NCI-H1048 (cell line): ENCODE measurements at places on chromosomes 5 and 9.

GRCh38 chr5:171322527-171322926 is 13.5 kb downstream of the TLX3 start:
- no peak for DNase-seq

- no peak for DNase-seq
These were observed 15.4 kb downstream of the CDC42SE2 start for GRCh38 chr5:131279204-131279603.

- no peak for DNase-seq
These were observed 61.6 kb downstream of the SEMA4D start for GRCh38 chr9:89436326-89436725.

DNA sequence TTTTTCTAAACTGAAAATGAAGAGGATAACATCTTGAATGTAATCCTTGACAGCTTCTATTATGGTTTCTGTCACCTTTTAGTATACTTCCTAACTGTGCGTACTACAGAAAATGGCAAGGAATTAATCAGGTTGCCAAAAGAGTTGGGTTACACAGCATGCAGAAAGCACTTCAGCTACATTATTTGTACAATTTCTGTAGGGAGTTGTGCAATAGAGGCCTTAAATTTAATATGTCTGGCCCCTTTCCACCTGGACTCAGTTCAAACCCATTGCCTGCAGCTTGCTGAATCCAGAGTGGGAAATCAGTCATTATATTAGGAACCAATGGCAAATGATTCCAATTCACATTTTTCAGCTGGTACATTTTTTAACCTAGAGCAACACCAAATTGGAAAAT is 549.7 kb downstream of the CSNK1G3 start:
- no peak for DNase-seq

GRCh38 chr5:181160152-181160754 is 12.9 kb downstream of the OR2V2 start:
- no peak for DNase-seq

- no peak for DNase-seq
These were observed 469.9 kb downstream of the ARHGEF28 start for GRCh38 chr5:74095871-74096270.

DNA sequence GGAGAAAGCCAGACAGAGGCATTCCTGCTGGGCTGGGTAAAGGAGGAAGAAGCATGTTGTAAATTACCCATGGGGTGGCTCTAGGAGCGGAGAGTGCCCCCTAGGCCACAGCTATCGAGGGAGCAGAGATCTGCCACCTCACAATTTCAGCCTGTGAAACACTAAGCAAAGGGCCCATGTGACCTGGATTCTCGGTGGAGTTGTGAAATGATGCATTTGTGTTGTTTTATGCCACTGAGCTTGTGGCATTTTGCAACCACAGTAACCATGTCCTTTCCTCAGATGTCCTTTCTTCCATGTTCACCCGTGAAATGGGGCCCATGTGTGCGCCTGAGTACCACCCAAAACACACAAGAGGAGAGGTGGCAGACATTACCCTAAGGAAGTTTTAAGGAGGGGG is 159.3 kb downstream of the SYK start:
- DNase-seq, result no peak

- DNase-seq, result peak; percentile 40
These were observed 5.9 kb downstream of the DMRTA1 start for GRCh38 chr9:22452415-22453010.

DNA sequence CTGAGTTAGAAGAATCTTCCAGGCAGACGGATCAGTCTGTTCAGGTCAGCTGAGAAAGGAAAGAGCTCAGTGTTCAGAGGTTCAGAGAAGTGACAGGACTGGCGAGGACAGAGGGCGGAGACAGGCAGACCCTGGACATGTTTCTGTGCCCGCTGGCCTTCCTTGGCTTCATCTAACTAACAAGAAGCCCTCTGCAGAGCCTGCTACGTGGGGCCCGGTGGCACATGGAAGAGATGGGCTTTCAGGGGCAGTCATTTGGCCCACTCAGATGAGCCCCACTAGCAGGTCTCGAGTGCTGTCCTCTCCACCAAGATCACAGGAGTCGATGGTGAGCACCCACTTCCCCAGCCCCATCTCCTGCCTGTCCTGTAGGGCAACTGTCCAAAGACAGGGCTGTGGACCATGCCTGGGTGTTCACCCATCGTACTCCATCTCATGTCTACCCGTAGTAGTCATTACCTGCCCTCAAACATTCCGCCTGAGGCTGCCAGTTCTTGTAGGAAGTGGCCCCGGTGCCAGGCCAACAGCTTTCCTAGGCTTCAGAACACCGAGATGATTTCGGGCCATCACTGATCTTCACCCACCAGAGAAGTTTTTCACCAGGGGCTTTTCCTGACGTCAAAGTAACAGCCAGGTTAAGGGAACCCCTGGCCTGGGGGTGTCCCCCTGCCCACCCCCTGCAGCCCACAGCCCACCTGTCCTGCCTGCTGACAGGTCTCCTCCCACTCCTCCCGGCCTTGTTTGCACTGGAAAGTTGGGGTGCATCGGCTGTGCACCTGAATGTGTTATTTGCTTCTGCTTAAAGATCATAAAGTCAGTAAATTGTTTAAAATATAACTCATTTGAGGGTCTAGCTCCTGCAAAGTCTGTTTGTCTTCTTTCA is 14.0 kb downstream of the IRX2 start:
- no peak for DNase-seq

DNA sequence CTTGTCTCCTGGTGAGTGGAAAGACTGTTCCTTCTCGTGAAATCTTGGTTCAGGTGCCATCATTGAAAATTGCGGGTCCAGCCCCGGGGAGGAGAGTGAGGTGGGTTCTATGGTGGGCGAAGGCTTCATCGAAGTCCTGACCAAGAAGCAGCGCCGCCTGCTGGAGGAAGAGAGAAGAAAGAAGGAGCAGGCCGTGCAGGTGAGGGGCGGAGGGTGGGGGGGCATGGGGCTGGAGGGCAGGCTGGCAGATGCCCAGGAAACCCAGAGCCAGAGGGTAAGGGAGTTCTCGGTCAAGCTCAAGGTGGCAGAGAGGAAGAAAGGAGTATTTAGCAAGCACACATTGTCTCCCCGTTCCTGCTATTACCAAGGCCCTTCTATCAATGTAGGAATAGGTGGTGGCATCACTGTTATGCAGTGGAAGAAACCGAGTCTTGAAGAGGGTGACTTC is 24.3 kb upstream of the POMT1 start:
- no peak for DNase-seq

GRCh38 chr5:128574041-128574440 is 36.0 kb upstream of the FBN2 start:
- no peak for DNase-seq

- no peak for DNase-seq
These were observed 161.3 kb downstream of the RMI1 start for GRCh38 chr9:84141741-84142370.

DNA sequence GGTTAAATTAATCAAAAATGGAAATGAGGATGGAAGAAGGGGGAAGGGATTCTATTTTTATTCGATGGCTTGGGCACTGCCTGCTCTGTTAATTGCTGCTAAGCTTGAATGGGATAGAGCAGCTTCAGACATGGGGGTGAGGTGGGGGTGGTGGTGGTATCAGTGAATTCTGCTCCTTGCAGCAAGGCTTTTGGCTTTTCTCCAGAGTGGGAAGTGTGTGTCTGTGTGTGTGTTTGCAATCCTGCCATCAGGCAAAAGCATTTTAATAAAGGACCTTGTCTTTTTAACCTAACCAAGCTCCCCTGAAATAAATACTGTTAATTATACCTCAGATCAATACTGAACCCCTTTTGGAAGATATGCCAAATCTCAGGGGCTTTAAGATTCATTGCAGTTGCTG is 110.9 kb upstream of the GPR151 start:
- no peak for DNase-seq

DNA sequence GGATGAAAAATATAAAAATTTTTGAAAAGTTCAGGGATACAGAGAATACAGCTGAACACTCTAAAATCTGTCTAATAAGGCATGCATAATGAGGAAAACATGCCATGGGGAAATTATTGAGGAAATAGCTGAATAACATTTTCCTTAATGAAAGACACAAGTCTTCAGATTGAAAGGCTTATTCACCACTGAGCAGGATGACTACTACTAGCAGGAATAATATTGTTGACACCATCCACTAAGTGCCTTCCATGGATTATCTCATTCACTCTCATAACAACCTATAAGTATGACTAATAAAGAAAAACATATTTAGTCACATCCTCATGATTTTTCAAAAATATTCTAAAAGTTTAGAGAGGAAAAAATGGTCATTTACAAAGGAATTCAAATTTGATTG is 96.7 kb upstream of the FER start:
- DNase-seq, result no peak

GRCh38 chr5:88841212-88841611 is 41.8 kb downstream of the MEF2C start:
- no peak for DNase-seq

DNA sequence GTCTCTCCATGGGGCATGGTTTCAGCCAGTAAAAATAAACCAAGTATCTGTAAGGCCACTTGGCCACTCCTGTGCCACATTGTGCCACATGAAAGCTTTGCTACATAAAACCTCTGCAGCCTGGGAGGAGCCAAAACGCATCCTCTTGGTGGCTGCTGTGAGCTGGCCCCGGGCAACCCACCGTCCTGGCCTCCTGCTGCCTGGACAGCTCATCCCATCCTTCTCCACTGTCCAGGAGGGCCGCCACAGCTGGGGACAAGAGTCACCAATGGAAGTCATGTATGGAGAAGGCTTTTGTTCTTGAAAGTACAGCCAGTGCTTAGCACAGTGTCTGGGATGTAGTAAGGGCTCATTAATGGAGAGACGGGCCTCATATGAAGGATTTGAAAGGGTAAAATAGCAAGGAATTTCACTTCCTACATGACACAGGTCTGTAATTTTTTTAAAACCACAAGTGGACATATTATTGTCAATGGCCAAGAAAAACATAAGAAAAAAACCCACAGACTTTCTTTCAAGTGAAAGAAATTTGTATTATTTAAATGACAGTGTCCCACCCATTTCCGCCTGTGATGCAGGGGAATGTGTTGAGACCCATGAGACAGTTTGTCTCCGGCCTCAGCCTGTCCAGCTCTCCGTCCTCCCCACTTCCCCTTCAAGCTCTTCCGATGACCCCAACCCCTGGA is 6.6 kb downstream of the PTGES start:
- no peak for DNase-seq

- no peak for DNase-seq
These were observed 1.6 kb upstream of the DBN1 start for GRCh38 chr5:177474846-177475562.

DNA sequence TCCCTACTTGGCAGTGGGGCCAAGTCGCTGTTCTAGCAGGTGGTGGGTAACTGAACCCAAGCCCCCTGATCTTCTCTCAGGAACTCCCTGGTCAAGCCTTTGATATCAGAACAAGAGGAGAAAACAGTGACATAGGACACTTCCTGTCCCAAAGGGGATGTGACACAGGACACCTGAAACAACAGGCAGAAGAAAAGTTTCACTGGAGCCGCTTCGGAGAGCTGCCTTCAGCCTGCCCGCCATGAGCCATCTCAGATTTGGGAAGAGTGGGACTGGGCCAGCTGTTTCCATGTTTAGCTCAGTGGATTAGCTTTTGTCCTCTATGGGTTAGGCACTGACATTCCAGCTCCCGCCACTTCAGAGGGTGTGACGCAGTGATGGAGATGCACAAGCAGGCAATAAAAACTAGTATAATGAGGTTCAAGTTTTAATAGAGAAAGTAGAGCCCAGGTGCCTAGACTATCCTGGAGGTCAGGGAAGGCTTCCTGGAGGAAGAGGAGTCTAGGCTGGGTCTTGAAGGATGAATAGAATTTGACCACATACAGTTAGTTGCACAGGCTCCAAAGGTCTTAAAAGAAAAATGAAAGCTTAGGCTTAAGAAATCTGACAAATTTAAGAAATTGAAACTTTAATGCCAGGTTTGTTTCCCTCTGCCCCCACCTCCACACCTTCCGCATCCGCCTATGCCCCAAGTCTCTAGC is 104.1 kb upstream of the SPRY4 start:
- DNase-seq, result no peak

GRCh38 chr5:172600571-172600970 is 40.5 kb upstream of the NEURL1B start:
- DNase-seq, result no peak

DNA sequence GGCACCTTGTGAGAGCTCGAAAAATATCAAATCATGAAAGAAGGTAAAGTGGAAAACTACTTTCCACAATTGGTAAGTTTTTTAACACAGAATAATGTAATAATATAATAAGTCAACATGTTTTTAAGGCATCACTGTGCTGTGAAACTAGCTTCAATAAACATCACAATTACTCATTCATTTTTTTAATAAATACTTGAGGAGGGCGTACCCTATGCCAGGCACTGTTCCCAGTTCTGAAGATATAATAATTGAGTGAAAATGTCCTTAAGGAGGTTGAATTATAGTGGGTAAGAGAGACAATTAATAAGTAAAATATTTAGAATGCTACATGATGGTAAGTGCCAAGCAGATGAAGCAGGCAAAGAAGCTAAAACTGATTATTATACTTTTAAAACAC is 381.4 kb downstream of the ELAVL2 start:
- DNase-seq, result no peak

GRCh38 chr9:120787933-120788332 is 5.3 kb downstream of the FBXW2 start:
- DNase-seq, result no peak

DNA sequence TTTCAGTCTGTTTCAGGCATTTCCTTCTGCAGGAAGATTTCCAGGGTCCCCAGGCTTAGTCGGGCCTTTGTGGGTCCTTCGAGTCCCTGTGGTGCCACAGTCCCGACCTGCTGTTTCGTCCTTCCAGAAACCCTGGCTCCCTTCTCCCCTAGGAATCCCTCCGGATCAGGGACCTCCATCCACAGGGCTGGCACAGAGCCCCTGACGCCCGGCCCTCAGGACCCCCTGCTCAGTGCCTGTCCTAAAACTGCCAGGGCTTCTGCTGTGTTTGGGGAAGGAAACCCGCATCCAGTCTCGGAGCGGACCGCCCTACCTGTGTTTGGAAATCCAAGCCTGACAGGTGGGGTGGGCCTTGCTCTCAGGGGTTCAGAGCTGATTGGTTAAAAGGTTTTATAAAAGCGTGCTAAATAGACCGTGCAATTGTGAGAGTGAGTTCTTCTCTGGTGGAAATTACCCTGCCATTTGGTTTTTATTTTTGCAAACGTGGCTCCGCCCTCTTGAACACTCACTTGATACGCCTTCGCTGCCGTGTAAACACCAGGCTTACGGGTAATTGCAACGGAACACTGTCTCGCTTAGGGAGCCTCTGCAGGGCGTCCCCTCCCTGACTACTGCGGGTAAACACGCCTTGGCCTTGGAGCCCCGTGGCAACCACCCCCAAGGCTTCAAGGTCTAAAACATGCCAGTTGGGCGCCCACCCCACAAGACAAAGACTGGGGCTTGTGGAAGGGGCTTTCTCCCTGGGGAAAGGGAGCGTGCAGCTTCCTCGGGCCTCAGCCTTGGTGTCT is 121.2 kb downstream of the PHF2 start:
- DNase-seq, result no peak
